ENCODE measurements at places on chromosomes 7 and 10.

DNA sequence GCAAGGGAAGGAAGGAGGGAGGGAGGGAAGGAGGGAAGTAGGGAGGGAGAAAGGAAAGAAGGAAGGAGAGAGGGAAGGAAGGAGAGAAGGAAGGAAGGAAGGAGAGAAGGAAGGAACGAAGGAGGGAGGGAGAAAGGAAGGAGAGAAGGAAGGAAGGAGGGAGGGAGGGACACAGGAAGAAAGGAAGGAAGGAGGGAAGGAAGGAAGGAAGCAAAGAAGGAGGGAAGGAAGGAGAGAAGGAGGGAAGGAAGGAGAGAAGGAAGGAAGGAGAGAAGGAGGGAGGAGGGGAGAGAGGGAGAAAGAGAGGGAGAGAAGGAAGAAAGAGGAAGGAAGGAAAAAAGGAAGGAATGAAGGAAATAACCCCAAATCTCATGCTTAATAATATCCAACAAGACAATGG, 630.6 kb downstream of the GRID1 start:
- H3K27me3 ChIP-seq = peaks cover 4% of the 10 kb centered on the region
- H3K4me3 ChIP-seq = no peak overlapping the region
- H3K4me1 ChIP-seq = no peaks in the 10 kb centered on the region
- no peaks in the 10 kb centered on the region for H3K36me3 ChIP-seq

DNA sequence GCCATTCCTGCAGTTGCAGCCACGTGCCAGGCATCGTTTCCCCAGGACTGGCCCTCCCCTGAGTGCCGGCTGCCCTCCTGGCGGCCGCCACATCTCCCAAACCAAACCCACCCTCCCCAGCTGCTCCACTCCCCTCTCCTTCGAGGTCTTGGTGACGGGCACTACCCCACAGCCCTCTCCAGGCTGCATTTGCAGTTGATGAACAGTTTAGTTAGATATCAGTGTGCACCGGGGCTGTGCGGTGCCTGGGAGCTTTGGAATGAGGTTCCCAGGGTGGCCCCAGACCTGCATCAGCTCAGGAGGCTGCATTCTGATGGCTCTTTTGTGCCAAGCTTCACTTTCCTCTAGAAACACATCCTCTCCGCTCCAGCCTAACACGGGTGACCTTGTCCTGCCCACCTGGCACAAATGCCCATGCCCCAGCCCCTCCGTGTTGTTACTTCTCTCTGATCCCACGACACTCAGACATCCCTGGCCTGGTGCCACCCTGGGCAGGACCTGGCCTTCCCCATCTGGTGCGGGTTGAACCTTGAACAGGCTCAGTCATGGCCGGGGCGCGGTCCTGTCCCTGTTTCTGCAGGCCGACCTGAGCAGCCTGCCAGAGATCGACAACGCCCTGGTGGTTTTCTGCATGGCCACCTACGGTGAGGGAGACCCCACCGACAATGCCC, 14.5 kb downstream of the TMEM120A start:
- no peak overlapping the region for H3K27ac ChIP-seq
- DNase-seq = no peak
- H3K4me1 ChIP-seq = no peaks in the 10 kb centered on the region
- no peak overlapping the region for H3K4me3 ChIP-seq
- H3K27me3 ChIP-seq = no peaks in the 10 kb centered on the region

- H3K36me3 ChIP-seq = peaks cover 49% of the 10 kb centered on the region
- H3K27me3 ChIP-seq = no peaks in the 10 kb centered on the region
- no peak overlapping the region for H3K27ac ChIP-seq
- H3K4me3 ChIP-seq = no peak overlapping the region
- no peak for DNase-seq
Observed at GRCh38 chr10:14926061-14926470, 27.8 kb downstream of the DCLRE1C start.

- H3K27me3 ChIP-seq = no peaks in the 10 kb centered on the region
- no peak overlapping the region for H3K4me3 ChIP-seq
- peak; percentile 35 for DNase-seq
Observed at GRCh38 chr10:11297136-11297535, 279.5 kb downstream of the CELF2 start.

- H3K27me3 ChIP-seq = no peaks in the 10 kb centered on the region
- H3K4me3 ChIP-seq = no peak overlapping the region
- no peaks in the 10 kb centered on the region for H3K36me3 ChIP-seq
- no peak for DNase-seq
Observed at GRCh38 chr7:93902777-93903423, 3.5 kb upstream of the GNGT1 start.

DNA sequence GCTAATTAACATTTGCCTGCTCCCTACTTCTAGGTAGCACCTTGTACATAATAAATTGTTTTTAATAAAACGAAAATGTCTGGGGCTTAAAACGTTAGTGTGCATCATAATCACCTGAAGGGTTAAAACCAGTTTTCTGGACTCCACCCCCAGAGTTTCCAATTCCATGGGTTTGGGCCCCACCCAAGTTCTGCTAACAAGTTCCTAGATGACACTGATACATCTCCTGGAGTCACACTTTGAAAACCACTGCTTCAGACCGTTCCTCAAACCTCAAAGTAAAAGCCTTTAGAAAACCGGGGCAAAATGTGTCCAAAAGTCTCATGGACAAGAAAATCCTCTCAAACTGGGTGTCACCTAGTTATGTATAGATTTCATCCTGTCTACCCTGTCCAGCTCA, 9.3 kb downstream of the OSBPL3 start:
- peak overlapping the region; percentile 94 for H3K27ac ChIP-seq
- H3K4me3 ChIP-seq = no peak overlapping the region
- H3K27me3 ChIP-seq = no peaks in the 10 kb centered on the region
- no peaks in the 10 kb centered on the region for H3K36me3 ChIP-seq
- H3K4me1 ChIP-seq = peaks cover 47% of the 10 kb centered on the region

GRCh38 chr7:105963038-105963667, at the start of gene CDHR3:
TSS of gene CDHR3 (plus strand) at chr7:105963264. CDS start at chr7:105963319, 55 bp downstream.
- no peak for DNase-seq
- H3K27me3 ChIP-seq = no peaks in the 10 kb centered on the region
- H3K27ac ChIP-seq = no peak within 1 kb of the TSS
- H3K36me3 ChIP-seq = no peaks in the 10 kb centered on the region

DNA sequence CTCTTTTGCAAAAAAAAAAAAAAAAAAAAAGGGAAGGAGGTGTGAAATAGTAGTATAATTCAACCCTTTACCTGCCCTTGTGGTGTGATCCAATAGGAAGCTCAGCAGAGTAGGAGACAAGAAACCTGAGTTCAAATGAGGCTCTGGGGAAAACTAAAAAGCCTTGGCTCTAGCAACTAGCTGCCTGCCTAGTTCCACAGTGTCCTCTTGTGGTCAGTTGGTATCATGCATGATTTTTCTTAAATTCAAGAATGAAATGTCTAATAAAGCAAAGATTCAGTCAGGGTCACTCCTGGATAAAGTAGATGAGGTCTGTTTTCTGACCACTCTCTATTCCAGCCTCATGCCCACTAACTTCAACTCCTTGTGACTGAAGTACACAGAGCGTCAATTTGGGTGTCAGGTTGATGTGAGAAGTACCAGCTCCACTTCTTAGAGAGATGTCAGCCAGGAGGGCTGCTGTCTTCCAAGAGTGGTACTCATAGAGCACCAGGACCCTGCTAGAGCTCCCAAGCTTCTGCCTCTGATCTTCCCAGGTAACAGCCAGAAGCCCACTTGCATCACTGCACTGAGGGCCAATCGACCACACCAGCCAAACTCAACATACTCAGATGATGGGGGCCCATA, 10.5 kb downstream of the LSM5 start:
- no peaks in the 10 kb centered on the region for H3K36me3 ChIP-seq
- peaks cover 11% of the 10 kb centered on the region for H3K4me1 ChIP-seq
- H3K27ac ChIP-seq = no peak overlapping the region

DNA sequence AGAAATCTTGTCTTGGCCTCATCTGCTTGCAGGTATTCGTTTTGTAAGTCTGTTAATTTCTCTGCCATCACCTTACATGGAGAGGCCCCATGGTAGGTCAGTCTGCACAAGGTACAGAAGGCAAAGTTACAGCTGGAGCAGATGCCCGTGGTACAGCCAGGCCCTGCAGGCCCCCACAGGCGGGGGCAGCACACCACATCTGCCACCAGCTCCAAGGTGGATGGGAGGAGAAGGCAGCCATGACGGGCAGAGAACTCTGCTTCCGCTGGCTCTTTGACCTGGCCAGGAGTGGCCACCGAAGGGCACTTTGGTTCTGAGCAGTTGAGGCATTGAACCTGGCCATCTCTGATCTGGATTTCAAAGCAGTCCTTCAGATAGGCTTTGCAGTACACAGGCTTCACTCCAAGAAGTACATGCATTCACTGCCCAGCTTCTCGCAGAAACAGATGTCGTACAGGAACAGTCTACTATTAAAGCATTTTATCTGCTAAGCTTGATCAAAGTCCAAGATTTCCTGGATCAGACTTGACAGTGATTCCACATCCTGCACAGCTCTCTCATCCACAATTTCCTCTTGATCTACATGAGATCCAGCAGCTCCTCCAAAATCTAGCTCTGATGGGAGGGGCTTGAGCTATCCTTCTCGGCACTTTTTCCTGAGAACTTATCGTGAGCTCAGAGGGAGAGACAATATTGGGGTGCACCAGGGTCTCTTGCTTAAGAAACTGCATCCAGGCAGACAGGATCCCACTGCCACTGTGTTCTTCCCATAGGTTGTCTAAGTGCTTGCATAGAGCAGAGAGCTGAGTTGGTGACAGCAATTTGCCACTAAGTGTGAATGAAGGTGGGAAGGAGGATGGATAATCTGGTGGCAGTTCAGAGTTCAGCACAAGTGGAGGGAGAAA, 120.7 kb downstream of the TRRAP start:
- no peak for DNase-seq
- H3K4me1 ChIP-seq = no peaks in the 10 kb centered on the region
- H3K36me3 ChIP-seq = peaks cover 32% of the 10 kb centered on the region
- H3K27me3 ChIP-seq = no peaks in the 10 kb centered on the region
- H3K4me3 ChIP-seq = no peak overlapping the region

GRCh38 chr10:107473225-107473624, 308.7 kb upstream of the SORCS1 start:
- no peaks in the 10 kb centered on the region for H3K36me3 ChIP-seq
- peaks cover 9% of the 10 kb centered on the region for H3K4me1 ChIP-seq
- peaks cover 3% of the 10 kb centered on the region for H3K27me3 ChIP-seq

- no peaks in the 10 kb centered on the region for H3K27me3 ChIP-seq
- peaks cover 57% of the 10 kb centered on the region for H3K4me1 ChIP-seq
- peak overlapping the region; percentile 87 for H3K27ac ChIP-seq
- peaks cover 9% of the 10 kb centered on the region for H3K36me3 ChIP-seq
Observed at GRCh38 chr10:79176052-79176501, 107.3 kb downstream of the ZMIZ1 start.

- peaks cover 2% of the 10 kb centered on the region for H3K4me1 ChIP-seq
- no peak overlapping the region for H3K27ac ChIP-seq
- peaks cover 31% of the 10 kb centered on the region for H3K27me3 ChIP-seq
- H3K4me3 ChIP-seq = peak overlapping the region; percentile 71
Observed at GRCh38 chr7:45089341-45089891, 647 bp upstream of the NACAD start.

DNA sequence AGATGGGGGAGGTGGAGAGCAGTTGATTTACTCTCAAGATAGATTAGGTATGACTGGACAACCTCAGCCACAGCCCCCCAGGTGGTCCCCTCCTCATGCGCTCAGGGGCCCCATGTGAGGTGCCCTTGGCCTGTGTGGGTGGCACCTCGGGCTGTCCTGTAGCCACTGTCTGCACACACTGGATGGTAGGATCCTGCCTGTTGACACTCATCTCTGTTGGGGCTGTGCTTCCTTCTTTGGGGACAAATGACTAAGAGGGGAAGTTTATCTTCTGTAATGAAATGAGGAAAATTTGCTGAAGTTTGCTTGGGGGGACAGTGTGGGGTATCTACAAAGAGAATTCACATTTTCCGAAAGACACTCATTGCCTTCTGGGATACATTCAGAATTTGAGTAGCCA, 53.6 kb upstream of the ANTXRL start:
- no peak overlapping the region for H3K4me3 ChIP-seq
- H3K4me1 ChIP-seq = no peaks in the 10 kb centered on the region
- no peak overlapping the region for H3K27ac ChIP-seq
- H3K27me3 ChIP-seq = peaks cover 5% of the 10 kb centered on the region

- H3K4me1 ChIP-seq = peaks cover 26% of the 10 kb centered on the region
- no peak for DNase-seq
- no peak overlapping the region for H3K4me3 ChIP-seq
- H3K36me3 ChIP-seq = no peaks in the 10 kb centered on the region
- no peak overlapping the region for H3K27ac ChIP-seq
Observed at GRCh38 chr10:61787170-61787569, 114.3 kb upstream of the ARID5B start.

GRCh38 chr10:116418389-116418788, 9.3 kb upstream of the PNLIPRP3 start:
- H3K27ac ChIP-seq = no peak overlapping the region
- no peak overlapping the region for H3K4me3 ChIP-seq
- H3K4me1 ChIP-seq = peaks cover 7% of the 10 kb centered on the region
- H3K27me3 ChIP-seq = peaks cover under 1% of the 10 kb centered on the region

DNA sequence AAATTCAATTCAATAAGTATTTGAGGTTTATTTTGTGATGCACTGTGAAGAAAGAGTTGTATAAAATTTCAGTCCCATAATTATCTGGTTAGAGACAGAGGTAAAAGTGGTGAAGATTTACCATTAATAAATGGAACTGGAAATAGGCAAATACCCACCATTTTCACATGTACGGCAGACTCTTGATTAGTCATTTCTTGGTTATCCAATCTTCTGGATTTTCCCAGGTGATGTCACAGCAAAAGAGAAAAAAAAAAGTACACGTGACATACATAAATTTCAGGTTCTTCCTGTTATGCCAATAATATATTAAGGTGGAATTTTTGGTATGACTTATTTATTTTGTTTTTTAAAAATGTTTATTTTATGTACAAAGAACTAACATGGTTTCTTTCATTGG, 26.8 kb downstream of the NT5C3A start:
- H3K27ac ChIP-seq = no peak overlapping the region
- no peak for DNase-seq
- peaks cover 16% of the 10 kb centered on the region for H3K4me1 ChIP-seq
- peaks cover 4% of the 10 kb centered on the region for H3K36me3 ChIP-seq

GRCh38 chr7:77266291-77266794, 66.7 kb upstream of the FGL2 start:
- no peaks in the 10 kb centered on the region for H3K27me3 ChIP-seq
- peaks cover 10% of the 10 kb centered on the region for H3K36me3 ChIP-seq
- DNase-seq = no peak
- H3K27ac ChIP-seq = no peak overlapping the region
- H3K4me1 ChIP-seq = no peaks in the 10 kb centered on the region

- H3K4me1 ChIP-seq = peaks cover 3% of the 10 kb centered on the region
- H3K4me3 ChIP-seq = no peak overlapping the region
- H3K27me3 ChIP-seq = peaks cover 3% of the 10 kb centered on the region
- no peaks in the 10 kb centered on the region for H3K36me3 ChIP-seq
- no peak overlapping the region for H3K27ac ChIP-seq
Observed at GRCh38 chr7:34207810-34208209, 302.5 kb downstream of the BMPER start.

GRCh38 chr10:119477444-119477843, 65.1 kb downstream of the RGS10 start:
- H3K27ac ChIP-seq = no peak overlapping the region
- no peak overlapping the region for H3K4me3 ChIP-seq
